ENCODE measurements at places on chromosomes 4 and X. TPM values are rescaled to one million over a fixed set of nuclear protein-coding genes. Genes with fewer than 3 reads are reported as not detected.

SPANXA1 gene
- total RNA-seq, result not detected

AKAP14 gene
- not detected for total RNA-seq

DMRTC1B gene
- not detected for total RNA-seq

TLL1 gene
- 0.10 TPM for total RNA-seq

IL21 gene
- not detected for total RNA-seq

KIF4A gene
- 2.2 TPM for total RNA-seq

DCK gene
- 17.2 TPM for total RNA-seq

GPR119 gene
- not detected for total RNA-seq

ARX gene
- not detected for total RNA-seq

PPARGC1A gene
- total RNA-seq, result 0.13 TPM

EDA gene
- total RNA-seq, result 0.30 TPM

ITIH6 gene
- not detected for total RNA-seq

WAS gene
- total RNA-seq, result 0.13 TPM

TMEM156 gene
- not detected for total RNA-seq

PASD1 gene
- total RNA-seq, result not detected

SLC10A4 gene
- total RNA-seq, result 0.07 TPM

TEC gene
- 0.20 TPM for total RNA-seq

ADH6 gene
- total RNA-seq, result not detected

CXCL11 gene
- not detected for total RNA-seq

TBX22 gene
- not detected for total RNA-seq

ENAM gene
- 0.13 TPM for total RNA-seq

CAPN6 gene
- total RNA-seq, result 0.07 TPM

TSPAN5 gene
- 53.8 TPM for total RNA-seq

RGS12 gene
- 14.5 TPM for total RNA-seq

RUFY3 gene
- 54.0 TPM for total RNA-seq

SOX3 gene
- total RNA-seq, result not detected

CPE gene
- total RNA-seq, result 101 TPM

SLC49A3 gene
- total RNA-seq, result 3.4 TPM

MAGEA4 gene
- not detected for total RNA-seq

ARMCX6 gene
- 40.4 TPM for total RNA-seq

ALPK1 gene
- total RNA-seq, result 17.5 TPM

ARHGEF9 gene
- 16.1 TPM for total RNA-seq

RENBP gene
- 7.6 TPM for total RNA-seq

PHOX2B gene
- total RNA-seq, result not detected
